ENCODE measurements at places on chromosomes 7 and 10. TPM values are rescaled to one million over a fixed set of nuclear protein-coding genes. Genes with fewer than 3 reads are reported as not detected.

HOXA5 gene
- not detected for total RNA-seq

WDR86 gene
- 0.14 TPM for total RNA-seq

RARRES2 gene
- total RNA-seq: not detected

GBX1 gene
- not detected for total RNA-seq

Measured in airway epithelial cell (primary cell).